Stimulated activated CD4-positive, alpha-beta T cell treated with anti-CD3 and anti-CD28 coated beads, TNF-alpha, amount 100 ng/mL, for 4 hours (primary cell): ENCODE measurements at places on chromosomes 13 and 19.
A peak's percentile ranks its signal among the peaks of the same experiment; 100 is the strongest.

GRCh38 chr13:41402691-41403511 lies 54.4 kb upstream of the RGCC start:
- DNase-seq, result no peak

- DNase-seq, result peak; percentile 52
These were observed 913 bp upstream of the ELAVL3 start for GRCh38 chr19:11481534-11482383.

DNA sequence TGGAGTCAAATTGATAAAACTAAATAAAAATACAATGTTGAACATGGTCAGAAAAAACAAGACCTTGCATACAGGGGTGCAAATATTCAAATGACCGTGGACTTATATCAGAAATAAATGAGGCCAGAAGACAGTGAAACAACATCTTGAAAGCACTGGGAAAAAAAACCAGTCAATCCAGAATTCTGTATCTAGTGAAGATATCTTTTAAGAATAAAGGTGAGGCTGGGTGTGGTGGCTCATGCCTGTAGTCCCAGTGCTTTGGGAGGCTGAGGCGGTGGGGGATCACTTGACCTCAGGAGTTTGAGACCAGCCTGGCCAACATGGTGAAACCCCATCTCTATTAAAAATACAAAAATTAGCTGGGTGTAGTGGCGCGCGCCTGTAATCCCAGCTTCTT lies 15.2 kb upstream of the CEBPA start:
- no peak for DNase-seq

DNA sequence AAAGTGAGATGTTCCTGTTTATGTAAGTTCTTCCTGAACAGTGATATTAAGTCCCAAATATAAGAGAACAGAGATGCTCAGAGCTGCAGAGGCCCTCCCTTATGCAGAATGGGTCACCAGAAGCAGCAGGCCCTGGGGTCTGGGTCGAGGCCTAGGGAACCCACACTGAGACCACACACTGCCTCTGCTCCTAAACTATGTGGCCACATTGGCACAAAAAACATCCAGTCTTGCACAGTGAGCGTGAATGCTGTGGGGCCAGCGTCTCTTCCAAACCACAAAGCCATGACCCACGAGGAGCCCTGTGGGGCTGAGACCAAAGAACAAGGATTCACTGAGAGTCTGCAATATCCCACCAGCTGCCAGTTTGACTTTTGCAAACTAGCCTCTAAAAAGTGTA lies 23.6 kb downstream of the PROZ start:
- DNase-seq, result no peak

DNA sequence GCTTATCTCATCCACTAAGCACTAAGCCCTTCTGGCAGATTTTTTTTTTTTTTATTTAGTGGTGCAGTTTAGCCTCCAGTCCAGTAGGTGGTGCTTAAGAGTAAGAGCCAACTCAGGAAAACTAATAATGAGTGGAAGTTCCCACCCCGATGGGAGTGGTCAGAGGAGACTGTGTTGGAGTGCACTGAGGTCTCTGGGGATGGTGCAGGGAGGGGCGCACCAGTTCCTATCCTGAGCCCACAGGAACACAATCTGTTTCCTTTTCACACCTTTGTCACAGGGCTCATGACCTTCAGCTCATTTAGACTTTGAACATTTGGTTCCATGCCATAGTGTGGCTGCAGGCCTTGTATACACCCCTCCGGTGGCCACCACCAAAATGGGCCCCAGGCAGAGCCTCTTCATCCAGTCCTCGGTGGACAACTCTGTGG lies 367.4 kb downstream of the SPRY2 start:
- DNase-seq, result no peak

GRCh38 chr13:107649079-107649478 lies 566.3 kb downstream of the LIG4 start:
- no peak for DNase-seq

DNA sequence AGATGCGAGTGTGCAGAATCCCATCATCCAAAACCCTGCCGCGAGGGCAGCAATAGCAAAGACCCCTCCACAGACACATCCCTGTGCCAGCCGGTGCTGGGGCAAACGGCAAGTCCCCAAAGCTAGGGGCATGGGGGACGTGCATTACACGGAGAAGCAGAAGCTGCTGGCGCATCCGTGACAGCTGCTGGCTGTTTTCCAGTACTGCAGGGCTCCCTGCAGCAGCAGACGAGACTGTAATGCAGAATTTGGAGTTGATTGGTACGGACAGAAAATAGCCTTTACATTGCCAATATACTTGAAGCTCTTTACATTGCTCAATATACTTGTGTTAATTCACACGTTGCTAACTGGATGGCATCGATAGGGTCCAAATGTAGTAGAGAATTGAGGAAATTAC lies 77.2 kb upstream of the TMTC4 start:
- DNase-seq, result no peak

GRCh38 chr13:97573011-97573410 lies 139.0 kb downstream of the RAP2A start:
- DNase-seq, result no peak

GRCh38 chr19:10474962-10475451 lies 28.1 kb downstream of the KEAP1 start:
- DNase-seq, result no peak

DNA sequence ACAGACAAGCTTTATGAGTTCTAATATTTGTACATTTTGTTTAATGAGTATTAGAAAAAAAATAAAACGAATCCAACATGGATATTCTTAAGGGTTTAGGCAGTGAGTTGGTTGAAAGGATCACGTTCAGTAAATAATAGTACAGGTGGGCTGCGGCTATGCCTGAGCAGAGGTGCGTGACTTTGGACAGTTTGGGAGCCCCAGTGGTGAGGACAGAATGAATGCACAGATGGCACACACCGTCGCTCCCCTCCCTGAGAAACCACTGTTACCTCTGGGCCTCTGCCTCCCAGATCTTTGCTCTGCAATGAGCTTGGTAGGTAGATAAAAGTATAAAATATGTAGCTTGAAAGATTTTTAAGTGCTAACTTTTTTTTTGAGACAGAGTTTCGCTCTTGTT lies 153.3 kb downstream of the SIPA1L3 start:
- no peak for DNase-seq

- no peak for DNase-seq
These were observed 451.5 kb upstream of the MIR17HG start for GRCh38 chr13:90896002-90896401.

DNA sequence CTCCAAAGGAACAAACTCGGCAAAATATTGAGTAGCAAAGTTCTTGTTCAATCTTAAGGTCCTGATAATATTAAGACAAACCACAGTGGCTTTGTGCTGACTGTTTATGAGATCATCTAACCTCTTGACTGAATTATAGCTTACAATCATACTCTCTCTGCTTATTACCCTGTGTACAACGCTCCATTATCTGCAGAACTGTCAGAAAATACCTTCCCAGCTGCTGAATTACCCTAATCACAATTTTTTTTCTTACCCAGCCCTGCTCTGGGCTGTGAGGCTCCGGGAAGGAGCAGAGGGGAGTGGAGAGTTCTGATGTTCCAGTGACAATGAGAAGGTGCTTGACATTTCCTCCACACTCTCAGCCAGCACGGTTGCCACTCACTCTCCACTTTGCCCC lies 64.8 kb downstream of the DCT start:
- no peak for DNase-seq

- DNase-seq, result no peak
These were observed 6.1 kb downstream of the APLP1 start for GRCh38 chr19:35874392-35874930.

GRCh38 chr13:35228536-35228935 lies 248.0 kb downstream of the MAB21L1 start:
- no peak for DNase-seq

DNA sequence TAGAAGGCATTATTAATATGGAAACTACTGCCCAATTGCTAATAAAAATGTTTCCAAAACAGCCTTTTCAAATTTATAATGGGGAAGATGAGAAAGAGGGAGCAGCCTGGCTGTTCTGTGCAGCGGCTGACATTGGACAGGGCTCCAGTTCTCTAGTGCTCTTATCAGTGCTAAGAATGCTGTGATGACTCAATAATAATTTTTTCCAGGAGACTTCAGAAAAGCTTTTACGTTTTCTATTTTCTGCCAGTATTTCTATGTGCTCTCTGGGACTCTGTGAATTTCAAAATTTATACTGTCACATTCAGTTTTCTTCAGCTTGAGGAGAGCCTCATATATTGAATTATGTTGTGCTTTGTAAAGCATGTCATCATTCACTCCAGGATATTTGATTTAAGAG lies 209.6 kb downstream of the VWA8 start:
- no peak for DNase-seq

- no peak for DNase-seq
These were observed 24.7 kb downstream of the CILP2 start for GRCh38 chr19:19562665-19563347.

DNA sequence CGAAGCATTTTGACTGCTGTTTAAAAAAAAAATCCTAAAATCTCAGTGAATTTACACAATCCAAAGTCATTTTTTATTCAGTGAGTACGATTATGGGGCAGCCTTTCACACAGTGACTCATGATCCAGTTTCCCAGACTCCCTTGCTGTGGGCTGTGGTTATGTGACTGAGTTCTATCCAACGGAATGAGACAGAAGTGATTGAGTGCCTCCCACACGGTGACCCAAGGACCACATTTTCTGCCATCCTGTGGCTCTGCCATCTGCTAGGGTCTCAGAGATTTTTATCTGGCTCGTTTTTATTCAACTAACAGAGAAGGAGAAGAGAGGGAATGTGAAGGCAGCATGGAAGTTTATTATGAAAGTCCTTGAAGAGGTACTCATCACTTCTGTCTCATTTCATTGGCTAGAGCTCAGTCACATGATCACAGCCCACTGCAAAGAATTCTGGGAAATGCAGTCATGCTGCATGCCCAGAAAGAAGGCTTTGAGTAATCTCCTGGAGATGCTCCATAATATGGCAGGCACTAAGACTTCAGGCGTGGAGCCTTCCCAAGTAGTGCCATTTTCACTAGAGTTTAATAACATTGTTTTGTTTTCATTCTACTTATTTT lies 999.4 kb downstream of the UQCRFS1 start:
- no peak for DNase-seq

DNA sequence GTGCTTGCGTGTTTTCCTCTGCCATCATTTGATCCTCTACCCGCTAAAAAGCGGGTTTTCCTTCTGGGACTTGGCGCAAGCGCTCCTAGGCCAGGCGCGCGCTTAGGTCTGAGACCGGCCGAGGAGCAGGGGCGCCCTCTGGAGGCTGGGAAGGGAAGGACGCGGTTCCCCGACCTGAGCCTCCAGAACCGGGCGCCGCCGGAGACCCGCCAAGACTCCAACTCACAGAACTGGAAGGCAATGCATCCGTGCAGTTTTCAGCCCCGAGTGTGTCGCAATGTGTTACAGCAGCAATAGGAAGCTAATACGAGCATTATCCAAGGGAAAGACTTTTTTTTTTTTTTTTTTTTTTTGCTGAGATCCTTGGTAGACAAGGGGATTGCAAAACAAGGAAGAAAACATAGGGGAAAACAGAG lies 190.9 kb downstream of the COL4A1 start:
- DNase-seq, result peak; percentile 20

- DNase-seq, result no peak
These were observed 8.1 kb upstream of the FXYD3 start for GRCh38 chr19:35107545-35107944.

DNA sequence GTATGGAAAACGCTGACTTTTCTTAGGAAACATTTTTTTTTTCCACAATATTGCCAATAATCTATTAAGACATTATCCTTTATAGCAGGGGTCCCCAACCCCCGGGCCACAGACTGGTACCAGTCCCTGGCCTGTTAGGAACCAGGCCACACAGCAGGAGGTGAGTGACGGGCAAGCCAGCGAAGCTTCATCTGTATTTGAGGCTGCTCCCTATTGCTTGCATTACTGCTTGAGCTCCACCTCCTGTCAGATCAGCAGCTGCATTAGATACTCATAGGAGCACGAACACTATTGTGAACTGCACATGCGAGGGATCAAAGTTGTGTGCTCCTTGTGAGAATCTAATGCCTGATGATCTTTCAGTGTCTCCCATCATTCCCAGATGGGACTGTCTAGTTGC lies 793.7 kb downstream of the SLITRK5 start:
- no peak for DNase-seq

DNA sequence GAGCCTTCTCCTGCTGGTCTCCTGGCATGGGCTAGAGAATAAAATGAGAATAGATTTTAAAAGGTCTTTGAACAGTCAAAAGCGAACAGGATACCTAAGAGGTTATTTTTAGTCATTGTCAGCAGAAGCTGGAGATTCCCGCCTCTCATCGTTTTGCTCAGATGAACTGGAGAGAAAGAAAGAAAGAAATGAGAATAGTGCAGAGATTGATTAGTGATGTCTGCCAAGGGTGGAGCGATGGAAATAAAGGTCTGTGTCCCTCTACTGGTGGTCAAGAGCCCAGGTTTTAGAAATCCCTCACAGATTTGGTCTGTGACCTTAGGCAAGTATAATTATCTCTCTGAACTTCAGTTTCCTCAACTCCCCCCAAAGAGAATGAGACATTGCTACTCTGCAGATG lies 5.3 kb downstream of the NCAN start:
- DNase-seq, result no peak

- DNase-seq, result no peak
These were observed 168.8 kb downstream of the KATNAL1 start for GRCh38 chr13:30138511-30138910.

- DNase-seq, result no peak
These were observed 7.2 kb upstream of the CEACAM8 start for GRCh38 chr19:42601811-42602443.
